Esophagus mucosa (tissue), 1 donor: ENCODE measurements at places on chromosomes 13 and 19.

GRCh38 chr13:24788538-24788937, 24.6 kb downstream of the RNF17 start:
- ATAC-seq, result no peak

- no peak for ATAC-seq
Measured at GRCh38 chr19:2976609-2977000, 759 bp upstream of the TLE6 start.

DNA sequence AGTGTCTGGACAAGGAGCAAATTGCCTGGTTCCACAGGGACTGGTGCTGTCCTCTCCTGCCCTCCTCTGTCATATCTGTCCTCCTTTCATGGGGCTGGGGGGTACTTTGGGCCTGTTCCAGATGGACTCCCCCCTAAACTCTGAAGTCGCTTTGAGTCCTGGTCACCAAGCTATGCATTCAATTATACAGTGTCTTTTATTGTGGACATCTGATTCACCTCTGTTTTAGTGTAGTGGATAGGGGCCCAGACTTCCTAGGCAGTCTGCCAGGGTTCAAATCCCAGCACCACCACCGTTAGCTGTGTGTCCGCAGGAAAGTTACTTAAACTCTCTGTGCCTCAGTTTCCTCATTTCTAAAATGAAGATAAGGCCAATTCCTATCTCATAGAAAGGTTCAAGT, 21.0 kb upstream of the IRS2 start:
- no peak for ATAC-seq

- ATAC-seq, result no peak
Measured at GRCh38 chr13:95564091-95564490, 11.6 kb downstream of the CLDN10 start.

- no peak for ATAC-seq
Measured at GRCh38 chr19:10320602-10321416, 5.0 kb upstream of the FDX2 start.

DNA sequence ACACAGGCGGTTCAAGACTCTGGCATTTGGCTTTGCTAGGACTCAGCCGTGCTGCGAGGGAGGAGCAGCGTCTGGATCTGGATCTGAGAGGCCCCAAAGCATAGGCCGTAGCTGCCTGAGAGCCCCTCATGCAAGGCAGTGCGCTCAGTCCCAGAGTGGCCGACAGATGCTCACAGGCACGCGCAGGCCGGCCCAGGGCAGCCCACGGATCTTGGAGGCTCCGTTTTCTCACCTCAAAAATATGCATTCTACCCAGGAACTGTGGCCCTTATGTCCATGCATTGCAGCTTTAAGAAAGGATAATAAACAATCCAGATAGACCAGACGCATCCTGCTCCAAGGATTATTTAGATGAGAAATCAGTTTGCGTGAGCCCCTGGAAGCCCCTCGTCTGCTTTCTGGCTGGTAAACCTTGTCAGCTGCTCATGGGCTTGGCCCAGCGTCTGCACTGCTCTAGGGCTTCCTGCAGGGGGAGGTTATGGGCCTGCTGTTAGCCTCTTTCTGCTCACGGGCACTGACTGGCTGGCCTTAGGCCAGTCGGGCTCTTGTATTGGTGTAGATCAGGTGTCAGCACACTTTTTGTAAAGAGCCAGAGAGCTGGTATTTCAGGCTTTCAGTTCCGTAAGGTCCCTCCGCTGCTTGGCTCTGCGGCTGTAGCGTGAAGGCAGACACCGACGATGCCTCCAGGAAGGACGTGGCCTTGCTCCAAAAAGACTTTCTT, 24.2 kb downstream of the TEX29 start:
- ATAC-seq, result peak; percentile 68

GRCh38 chr19:29660835-29661234, 4.4 kb upstream of the PLEKHF1 start:
- no peak for ATAC-seq

- ATAC-seq, result no peak
Measured at GRCh38 chr13:25584087-25584486, 212.3 kb downstream of the ATP8A2 start.

- peak; percentile 71 for ATAC-seq
Measured at GRCh38 chr13:98584668-98585397, 7.9 kb upstream of the STK24 start.

DNA sequence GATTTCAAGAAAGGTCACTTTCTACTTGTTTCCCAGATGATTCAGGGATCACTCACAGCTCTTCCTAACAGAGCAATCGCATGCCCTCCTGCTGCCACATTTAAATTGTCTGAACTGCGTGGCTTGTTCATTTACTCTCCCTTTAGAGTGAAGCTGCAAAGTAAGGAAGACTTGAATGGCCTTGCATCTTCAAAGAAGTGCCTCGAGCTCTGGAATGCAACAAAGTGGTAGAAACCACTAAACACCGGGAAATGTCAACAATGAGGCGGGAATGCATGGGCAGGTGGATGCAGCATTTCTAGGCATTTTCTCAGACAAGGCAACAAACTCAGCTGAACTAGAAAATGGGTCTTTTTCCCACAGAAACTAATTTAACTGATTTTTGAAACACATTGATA, 10.3 kb upstream of the DACH1 start:
- no peak for ATAC-seq

DNA sequence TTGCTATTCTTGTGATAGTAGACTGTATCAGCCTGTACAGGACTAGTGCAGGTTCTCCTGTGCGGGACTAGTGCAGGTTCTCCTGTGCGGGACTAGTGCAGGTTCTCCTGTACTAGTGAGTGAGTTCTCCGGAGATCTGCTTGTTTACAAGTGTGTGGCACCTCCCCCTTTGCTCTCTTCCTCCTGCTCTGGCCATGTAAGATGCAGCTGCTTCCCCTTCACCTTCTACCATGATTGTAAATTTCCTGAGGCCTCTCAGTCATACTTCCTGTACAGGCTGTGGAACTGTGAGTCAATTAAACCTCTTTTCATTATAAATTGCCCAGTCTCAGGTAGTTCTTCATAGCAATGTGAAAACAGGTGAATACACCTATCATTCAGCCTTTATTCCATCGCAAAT, 289.6 kb downstream of the TEX29 start:
- ATAC-seq, result no peak

DNA sequence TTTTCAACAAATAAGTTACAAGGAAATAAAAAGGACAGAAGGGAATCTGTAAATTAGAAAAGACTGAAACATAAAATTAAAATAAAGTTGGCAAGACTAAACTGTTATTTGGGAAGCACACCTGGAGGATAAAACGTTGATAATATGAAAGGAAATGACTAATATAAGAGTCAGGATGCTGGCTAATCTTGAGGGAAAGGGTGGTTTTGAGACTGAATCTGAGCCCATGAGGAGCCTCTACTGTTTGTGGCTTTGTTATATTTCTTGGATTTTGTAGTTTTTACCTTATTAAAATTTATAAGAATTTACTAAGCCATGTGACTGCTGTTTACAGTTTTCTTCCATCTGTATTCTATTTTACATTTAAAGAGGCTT, 718.0 kb upstream of the SPRY2 start:
- no peak for ATAC-seq

DNA sequence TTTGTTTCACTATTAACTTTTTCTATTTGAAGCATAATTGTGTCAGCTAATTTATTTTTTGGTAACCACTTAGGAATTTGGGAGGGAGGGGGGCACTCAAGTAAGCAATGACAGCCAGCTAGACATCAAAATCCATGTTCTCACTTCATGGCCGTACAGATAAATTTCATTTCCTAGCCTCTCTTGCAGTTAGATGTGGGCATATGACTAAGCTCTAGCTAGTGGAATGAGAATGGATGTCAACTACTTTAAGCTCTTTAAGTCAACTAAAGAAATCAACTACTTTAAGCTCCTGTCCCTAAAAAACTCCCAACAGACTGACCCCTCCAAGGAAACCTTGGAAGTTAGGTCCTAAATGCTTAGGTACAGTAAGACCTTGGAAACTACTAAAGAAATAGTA, 92.0 kb downstream of the KCNRG start:
- ATAC-seq, result no peak

DNA sequence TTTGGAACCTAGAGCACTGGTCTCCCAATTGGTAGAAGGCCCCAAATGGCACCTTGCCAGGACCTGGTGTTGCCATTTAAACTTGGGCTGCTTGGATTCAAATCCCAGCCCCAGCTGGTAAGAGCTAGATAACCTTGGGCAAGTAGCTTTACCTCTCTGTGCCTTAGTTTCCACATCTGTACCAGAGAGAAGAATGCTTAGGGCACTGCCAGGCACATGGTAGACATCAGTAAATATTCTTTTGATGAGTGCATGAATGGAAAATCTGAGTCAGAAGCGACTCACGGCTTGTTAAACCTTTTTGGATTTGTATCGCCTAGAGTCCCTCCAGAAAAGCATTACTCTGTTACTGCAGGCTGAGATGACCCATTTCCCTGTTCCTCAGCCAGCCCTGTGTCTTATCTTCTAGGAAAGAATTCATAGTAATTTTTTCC, 90.9 kb downstream of the SIPA1L3 start:
- peak; percentile 82 for ATAC-seq

- ATAC-seq, result no peak
Measured at GRCh38 chr13:97193577-97193976, 28.6 kb upstream of the MBNL2 start.

DNA sequence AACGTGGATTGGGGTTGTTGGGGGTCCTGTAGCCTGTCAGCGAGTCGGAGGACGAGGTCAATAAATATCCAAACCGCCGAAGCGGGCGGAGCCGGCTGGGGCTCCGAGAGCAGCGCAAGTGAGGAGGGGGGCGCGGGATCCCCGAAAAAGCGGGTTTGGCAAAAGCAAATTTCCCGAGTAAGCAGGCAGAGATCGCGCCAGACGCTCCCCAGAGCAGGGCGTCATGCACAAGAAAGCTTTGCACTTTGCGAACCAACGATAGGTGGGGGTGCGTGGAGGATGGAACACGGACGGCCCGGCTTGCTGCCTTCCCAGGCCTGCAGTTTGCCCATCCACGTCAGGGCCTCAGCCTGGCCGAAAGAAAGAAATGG, 754 bp upstream of the SIX5 start:
- ATAC-seq, result peak; percentile 9

- ATAC-seq, result no peak
Measured at GRCh38 chr13:64912141-64912540, 2318.0 kb downstream of the PCDH9 start.

GRCh38 chr13:47831265-47831664, 169.8 kb downstream of the SUCLA2 start:
- ATAC-seq, result no peak

DNA sequence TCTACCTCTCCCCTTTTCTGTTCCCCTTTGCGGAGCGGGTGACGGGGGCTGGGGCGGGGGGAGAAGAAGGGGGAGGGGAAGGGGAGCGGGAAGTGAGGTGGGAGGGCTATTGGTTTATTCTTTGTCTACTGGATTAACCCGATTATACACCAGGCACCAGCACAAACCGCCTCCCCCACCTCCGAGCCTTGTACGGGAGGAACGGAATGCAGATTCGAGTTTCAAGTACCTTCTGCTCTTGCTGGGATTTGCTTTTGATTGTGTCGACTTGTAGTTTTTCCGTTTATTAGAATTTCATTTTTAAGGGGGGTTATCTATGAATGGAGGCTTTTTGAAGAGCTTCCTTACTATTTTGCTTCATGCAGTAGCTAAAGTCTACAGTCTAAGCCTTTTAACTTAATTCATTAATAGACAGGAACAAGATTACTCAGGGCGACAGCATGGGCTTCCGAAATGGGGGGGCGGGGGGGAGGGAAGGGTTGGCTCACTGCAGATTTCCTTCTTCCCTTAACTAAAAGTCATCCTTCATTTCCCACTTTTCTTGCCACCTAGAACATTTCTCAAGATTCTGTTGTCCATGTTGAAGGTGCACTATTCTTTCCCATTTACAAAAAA, 937 bp upstream of the SPRY2 start:
- ATAC-seq, result no peak

DNA sequence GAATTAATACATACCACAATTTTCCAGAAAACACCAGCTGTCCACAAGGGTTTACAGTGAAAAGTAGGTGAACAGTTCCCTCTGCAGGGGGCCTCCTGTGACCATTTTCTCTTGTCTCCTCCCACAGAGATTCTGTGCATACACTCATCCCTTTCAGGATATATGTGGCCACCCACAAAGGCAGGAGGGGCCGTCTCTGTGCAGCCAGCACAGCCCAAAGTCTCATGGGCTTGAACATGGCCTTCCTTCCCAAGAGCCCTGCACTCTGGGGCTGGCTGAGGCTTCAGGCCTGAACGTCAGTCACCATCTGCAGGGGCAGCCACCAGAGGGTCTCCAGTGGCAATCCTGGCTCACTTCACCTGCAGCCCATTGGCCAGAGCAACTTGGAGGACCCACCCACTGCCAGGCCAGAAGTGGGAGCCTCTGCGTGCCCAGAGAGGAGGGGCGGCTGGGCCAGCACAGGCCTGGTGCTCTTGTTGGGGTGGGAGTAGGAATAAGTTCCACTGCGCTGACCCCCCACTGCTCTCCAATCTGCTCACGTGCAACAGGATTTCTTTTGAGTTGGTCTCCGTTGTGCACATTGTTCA, 25.1 kb downstream of the TMEM161A start:
- no peak for ATAC-seq

DNA sequence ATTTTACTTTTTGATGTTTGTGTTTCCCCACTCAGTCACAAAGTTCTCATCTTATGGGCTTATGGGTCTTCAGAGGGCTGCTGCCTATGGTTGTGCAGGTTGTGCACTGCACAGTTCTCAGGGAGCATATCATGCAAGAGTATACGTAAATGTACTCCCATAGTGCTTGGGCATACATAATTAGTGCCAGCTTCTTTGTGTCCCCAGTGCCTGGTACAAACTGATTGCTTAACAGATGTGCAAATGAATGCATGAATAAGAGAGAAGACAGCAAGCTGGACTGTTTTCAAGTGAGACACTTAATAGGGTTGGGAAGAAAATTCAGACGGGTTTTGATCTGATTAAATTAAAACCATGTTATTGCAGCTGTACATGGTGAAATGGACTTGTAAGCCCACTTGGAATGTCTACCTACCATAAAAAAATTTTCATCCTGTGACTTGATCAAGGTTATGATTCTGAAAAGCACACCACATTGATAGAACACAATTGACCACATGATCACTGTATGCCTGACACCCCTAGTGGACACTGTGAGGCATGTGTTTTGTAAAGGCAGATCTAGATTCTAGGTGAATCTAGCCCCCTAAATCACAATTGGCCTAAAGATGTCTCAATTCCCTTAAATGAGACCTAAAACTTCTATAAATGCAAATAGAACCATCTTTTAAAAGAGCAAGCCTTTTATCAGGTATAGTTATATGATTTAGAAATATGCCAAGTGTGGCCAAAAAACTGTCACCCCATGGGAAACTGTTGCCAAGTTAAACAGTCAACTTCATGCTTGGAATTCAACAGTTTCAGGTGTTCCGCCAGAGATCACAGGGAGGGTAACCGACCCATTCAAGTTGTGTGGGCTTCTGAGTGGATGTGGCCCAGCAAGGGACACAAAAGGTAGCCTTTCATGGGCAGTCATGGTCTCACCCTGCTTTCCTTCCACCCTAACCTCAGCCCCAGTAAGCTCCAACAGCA, 27.9 kb downstream of the FAM124A start:
- ATAC-seq, result no peak

DNA sequence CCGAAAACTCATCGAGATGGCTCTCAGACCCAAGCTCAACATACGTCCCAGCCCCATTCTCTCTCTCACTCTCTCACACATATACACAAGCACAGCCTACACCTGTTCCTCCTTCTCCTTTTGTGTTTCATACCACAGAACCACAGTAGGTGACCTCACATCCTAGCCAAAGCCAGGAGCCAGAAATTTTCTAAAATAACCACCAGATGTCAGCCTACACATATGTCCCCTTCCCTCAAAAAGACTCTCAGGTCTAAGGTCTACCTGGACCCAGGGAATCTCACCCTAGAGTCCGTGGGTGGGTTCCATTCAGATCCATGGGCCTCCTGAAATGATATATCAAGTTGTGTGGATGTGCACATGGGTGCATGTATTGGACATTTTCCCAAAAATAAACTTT, 104.2 kb upstream of the IPO5 start:
- ATAC-seq, result no peak
